ENCODE measurements at places on chromosomes 1 and 21. TPM values are rescaled to one million over a fixed set of nuclear protein-coding genes. Genes with fewer than 3 reads are reported as not detected.

AMY2A gene
- total RNA-seq: not detected

OR2M4 gene
- total RNA-seq: not detected

CYP4X1 gene
- total RNA-seq: not detected

EPHX1 gene
- total RNA-seq: 29.5 TPM

Data from placental pericyte (primary cell).